ENCODE measurements at places on chromosomes 4 and X.

GRCh38 chr4:166277401-166277800 is 404.4 kb downstream of the TLL1 start:
- DNase-seq: no peak

DNA sequence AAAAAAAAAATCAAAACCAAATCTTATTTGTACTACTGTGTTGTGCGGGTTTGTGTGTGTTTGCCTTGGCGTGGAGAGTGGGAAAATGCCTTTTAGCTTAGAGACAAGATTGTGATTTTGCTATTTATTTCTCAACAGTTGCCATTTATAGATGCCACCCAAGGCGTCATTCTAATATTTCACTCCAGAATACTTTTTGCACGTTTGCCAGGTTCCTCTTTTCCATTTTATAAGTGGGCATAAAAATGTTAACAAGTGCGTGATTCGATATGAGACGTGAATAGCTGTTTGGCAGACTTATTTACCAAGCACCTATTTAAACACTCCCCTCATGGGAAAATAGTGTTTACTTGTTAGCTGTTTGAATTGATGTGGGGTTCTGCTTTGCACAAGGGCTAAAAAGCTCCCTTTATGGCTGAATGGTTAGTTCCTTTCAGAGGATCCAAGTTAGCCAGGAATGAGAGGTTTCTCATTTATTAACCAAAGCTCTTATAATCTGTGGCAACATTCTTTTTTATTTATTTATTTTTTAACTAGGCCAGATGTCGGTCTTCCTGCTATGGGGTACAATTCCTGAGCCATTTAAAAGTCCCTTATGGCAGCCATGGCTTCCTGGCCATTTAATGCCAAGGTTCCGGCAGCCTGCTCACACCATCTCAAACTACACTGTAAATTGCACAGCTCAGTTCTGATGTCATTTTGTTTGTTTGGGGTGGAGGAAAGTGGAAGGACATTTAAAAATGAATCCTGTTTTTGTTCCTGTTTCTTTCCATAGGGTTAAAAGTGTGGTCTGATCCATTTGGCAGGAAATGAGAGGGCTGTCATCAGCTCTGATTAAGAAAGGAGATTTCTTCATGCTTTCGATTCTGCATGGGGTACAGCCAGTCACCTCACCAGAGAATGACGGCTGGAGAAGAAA is 14.6 kb downstream of the SMIM20 start:
- DNase-seq: no peak

- DNase-seq: peak; percentile 96
Observed at GRCh38 chr4:110631584-110632505, 9.0 kb upstream of the PITX2 start.

- no peak for DNase-seq
Observed at GRCh38 chrX:133290076-133290475, 71.9 kb upstream of the TFDP3 start.

- DNase-seq: peak; percentile 5
Observed at GRCh38 chr4:114519368-114519767, 79.2 kb upstream of the UGT8 start.

DNA sequence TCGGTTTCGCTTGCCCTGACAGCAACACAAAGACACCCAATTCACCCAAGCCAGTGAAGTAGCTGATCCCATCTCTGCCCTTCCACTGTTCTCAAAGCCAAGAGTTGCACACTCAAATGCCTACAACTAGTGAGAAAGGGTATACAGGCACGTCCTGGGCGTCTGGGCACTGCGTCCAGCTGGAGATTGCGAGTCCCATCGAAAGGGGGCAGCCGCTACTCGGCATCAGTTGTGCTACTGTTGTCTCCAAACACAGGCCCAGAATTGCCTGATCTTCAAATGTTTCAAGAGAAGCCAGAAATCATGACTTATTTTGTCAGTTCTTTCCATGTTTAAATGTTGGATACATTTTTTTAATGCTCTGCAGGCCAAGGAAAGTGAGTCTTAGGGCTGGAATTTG is 487.8 kb downstream of the BCOR start:
- DNase-seq: no peak

- DNase-seq: no peak
Observed at GRCh38 chr4:16253127-16253960, 27.1 kb upstream of the TAPT1 start.

DNA sequence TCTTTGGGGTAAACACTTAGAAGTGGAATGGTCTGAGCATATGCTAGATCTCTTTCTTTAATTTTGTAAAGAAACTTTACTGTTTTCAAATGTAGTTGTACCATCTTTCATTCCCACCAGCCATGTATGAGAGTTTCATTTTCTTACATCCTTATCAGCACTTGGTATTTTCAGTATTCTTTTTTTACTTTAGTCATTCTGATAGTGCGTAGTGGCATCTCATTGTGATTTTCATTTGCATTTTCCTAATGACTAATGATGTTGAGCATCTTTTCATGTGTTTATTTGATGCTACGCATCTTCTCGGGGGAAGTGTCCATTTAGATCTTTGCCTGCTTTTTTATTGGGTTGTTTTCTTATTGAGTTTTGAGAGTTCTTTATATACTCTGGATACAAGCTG is 71.3 kb upstream of the PRPS1 start:
- DNase-seq: no peak

DNA sequence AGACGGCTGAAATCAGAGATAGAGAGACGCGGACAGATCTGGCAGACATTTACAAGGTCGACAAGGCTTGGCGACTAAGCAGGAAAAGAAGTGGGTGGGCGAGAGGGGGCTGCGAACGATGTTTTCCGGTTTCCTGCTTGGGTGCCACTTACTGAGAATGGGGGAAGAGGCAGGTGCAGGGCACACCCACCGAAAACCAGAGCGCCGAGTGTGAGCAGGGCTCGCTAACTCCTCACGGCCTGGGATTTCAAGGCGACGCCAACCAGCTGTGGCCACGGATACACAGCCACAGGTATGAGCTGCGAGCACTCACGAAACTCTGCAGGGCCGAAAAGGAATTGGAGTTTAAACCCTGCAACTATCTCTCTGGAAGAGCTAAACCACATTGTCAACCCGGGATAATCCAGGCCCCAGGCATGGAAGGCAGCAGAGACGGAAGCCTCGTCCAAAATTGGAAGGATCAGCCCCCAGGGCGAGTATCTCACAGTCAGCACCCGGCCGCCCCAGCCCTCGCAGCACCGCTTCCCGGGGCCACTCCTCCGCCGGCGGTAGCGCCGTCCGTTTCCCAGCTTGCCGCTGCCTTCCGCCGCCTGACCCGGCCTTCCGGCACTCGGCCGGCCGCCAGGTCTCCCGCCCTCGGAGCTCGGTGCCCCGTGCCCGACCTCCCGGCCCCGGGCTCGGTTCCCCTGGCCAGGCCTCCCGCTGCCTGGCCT is 778 bp downstream of the CASP3 start:
- DNase-seq: peak; percentile 58

GRCh38 chr4:87863486-87863885 is 30.7 kb downstream of the MEPE start:
- DNase-seq: no peak

GRCh38 chr4:74391346-74391745 is 26.4 kb downstream of the EREG start:
- no peak for DNase-seq

DNA sequence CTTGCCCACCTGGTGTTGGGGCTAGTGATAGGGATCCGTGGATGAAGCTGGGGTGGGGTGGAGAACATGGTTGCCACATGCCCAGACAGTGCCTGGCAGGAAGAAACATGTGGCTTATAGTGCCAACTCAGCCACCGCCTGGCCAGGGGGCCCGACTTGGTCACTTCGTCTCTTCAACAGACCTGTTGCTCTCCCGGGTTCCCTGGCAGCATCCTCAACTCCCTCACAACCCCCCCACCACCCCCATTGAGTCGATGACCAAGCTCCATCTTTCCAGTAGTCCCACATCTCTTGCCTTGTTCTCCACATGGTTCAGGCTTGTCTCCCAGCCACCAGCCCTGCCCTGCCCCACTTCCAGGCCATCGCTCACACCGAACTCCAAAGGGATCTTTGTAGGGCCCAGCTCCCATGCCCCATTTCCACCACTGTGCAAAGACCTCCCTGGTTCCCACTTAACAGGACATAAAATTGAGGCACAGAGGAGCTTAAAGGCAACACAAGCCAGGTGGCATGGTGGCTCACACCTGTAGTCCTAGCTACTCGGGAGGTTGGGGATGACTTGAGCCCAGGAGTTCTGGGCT is 7.8 kb downstream of the PNCK start:
- no peak for DNase-seq

- no peak for DNase-seq
Observed at GRCh38 chr4:55887594-55887993, 34.1 kb downstream of the EXOC1 start.

- DNase-seq: peak; percentile 68
Observed at GRCh38 chr4:22356987-22357596, 158.8 kb downstream of the ADGRA3 start.

- DNase-seq: peak; percentile 51
Observed at GRCh38 chrX:140190441-140191108, 225.3 kb upstream of the CXorf66 start.

GRCh38 chr4:26220696-26221095 is 100.1 kb upstream of the RBPJ start:
- no peak for DNase-seq

DNA sequence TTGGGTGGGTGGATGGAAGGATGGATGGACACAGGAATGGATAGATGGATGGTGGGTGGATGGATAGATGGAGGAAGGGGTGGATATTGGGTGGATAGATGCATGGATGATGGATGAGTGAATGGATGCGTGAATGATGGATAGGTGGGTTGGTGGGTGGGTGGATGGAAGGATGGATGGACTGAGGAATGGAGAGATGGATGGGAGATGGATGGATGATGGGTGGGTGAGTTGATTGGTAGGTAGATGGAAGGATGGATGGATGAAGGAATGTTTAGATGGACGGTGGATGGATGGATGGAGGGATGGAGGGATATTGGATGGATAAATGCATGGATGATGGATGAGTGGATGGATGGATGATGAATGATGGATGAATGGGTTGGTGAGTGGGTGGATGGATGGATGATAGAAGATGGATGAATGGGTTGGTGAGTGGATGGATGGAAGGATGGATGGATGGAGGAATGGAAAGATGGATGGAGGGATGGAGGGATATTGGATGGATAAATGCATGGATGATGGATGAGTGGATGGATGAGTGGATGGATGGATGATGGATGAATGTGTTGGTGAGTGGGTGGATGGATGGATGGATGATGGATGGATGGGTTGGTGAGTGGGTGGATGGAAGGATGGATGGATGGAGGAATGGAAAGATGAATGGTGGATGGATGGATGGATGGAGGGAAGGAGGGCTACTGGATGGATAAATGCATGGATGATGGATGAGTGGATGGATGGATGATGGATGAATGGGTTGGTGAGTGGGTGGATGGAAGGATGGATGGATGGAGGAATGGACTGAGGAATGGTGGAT is 50.4 kb upstream of the GRPEL1 start:
- DNase-seq: no peak

DNA sequence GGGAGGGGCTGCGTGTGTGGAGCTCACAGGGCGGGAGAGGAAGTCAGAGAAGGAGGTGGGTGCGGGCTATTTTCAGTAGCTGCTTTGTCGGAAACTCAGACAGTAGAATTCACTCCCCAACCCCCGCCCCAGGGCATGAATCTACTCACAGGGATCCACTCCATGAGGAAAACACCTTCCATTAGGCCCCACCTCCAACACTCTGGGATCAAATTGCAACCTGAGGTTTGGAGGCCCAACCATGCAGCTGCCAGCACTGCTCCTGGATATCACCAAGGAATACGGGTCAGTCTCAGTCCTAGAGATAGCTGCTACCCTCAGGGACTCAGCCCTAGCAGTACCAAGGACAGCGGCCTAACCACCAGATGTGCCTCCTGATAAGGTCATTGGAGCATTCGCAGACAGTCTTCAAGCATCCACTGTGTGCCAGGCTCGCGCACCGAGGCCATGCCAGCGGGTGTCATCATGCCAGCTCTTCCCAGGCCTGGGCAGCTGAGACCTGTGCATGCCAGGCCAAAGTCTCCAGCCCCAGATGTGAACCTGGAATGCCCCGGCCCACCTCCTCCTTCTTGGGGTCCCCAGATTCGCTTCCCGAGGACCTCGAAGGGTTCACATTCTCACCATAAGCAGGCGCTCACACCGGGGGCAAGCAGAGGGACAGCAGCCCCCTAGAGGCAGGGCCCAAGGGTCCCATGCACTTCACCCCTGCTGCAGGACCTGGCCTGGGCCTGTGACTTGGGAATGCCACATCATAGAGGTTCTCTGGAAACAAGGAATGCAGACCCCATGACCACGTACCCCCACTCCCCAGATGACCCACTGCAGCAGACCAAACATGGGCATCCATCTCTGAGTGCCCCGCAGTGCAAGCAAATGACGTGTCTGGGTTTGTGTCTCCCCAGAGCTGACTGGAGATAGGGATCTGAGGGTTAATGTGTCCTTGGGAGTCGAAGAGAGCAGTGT is 102.3 kb downstream of the ADRA2C start:
- no peak for DNase-seq

DNA sequence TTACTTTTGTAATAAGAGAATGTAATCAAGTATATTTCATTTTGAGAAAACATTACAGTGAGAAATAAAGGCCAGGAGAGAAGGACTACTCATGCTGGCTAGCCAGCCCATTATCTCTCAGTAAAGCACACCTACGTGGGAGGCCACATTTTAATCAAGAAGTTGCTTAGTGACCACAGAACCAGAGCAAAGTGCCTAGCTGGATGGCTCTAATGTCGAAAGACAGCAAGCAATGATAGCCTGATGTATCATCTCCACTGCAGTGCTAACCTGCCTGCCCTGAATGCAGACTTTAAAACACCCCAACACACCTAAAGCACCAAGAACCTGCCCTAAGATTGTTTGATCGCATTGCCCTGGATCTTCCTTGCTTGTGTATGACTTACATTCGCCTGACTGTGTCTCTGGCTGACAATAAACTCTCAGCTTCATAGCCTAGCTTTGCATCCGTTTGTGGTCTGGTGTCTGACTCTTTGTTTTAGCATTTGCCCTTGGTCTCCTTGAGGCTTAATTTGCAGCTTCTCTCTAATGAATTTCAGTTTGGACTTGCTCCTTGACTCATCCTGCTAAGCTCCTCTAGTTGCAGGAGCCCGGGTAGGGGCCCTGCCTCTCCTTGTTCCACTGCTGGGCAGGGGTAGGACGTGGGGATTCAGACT is 31.4 kb upstream of the SOWAHD start:
- DNase-seq: no peak

- DNase-seq: peak; percentile 97
Observed at GRCh38 chr4:175560604-175561003, 251.5 kb downstream of the GPM6A start.

GRCh38 chrX:78831523-78831922 is 84.0 kb downstream of the LPAR4 start:
- no peak for DNase-seq

GRCh38 chrX:47836164-47837072 is at the start of gene ZNF81:
Gene ZNF81, plus strand, starts transcription at chrX:47836902. Its CDS starts 9,366 bp downstream, at chrX:47846268.
- peak; percentile 90 for DNase-seq

GRCh38 chr4:79181190-79181589 is 144.7 kb downstream of the NAA11 start:
- no peak for DNase-seq

DNA sequence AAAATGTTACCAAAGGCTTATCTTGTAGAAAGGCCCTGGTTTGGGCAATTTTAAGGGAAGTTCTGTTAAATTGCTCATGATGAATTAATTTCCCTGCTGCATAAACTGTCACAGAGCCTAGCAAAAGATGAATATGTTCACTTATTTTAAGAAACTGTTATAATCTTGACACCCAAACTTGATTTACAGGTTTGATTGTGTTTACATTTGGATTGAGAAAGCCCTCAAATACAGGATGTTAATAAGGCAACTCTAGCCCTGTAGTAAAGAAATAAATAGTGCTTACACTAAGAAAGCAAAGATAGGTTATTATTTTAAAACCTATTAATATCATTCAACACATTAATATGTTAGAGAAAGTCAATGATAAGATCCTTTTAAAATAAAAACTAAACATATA is 18.3 kb downstream of the GYG2 start:
- DNase-seq: no peak

- DNase-seq: no peak
Observed at GRCh38 chr4:86403575-86403974, 43.7 kb upstream of the MAPK10 start.

Measured in spinal cord (tissue), 10 donors.